M059J (cell line): ENCODE measurements at places on chromosomes 7 and 10. TPM values are rescaled to one million over a fixed set of nuclear protein-coding genes. Genes with fewer than 3 reads are reported as not detected.

GRCh38 chr7:132321387-132321786 is 254.9 kb downstream of the PLXNA4 start:
- peak; percentile 37 for DNase-seq

The C7orf57 gene
- 0.25 and 0.62 TPM in 2 replicates for total RNA-seq

DNA sequence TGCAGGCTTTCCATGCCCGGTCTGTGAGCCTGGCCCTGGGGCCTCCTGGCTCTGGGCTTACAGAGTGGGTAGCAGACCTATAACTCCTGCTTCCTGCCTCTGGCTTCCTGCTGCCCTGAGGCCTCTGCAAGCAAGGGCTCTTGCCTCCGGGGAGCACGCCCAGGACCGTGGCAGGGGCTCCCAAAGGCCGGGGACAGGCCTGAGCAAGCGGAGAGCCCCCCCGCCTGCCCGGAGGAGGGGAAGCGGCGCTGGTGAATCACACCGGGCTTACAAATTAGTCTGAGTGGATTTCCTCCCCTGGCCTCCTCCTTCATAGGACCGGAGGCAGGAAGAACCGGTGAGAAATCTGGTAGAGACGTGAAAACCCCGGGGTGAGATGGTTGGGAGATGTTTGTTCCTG is 1.5 kb upstream of the MYL10 start:
- DNase-seq, result peak; percentile 96

- DNase-seq, result no peak
Observed at GRCh38 chr10:10892290-10892875, 125.3 kb upstream of the CELF2 start.
